ENCODE measurements at places on chromosomes 11 and 22.

DNA sequence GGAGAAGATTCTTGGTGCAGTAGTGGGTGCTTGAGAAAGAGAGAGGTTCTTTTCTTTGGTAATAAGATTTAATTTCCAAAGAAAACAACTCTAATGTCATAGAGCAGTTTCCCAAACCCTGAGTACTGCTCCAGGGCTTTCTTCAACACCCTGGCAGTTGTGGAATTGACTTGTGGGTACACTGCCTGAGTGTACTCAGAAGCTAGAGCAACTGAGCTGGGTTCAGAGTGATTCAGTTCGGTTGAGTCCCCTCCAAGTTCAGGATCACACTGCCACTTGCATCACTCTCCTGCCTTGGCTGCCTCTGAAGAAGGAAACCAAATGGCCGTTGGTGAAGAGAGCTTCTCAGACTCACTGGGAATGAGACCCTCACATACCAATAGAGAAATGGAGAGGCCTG, 5.3 kb downstream of the DMC1 start:
- peak; percentile 32 for DNase-seq

DNA sequence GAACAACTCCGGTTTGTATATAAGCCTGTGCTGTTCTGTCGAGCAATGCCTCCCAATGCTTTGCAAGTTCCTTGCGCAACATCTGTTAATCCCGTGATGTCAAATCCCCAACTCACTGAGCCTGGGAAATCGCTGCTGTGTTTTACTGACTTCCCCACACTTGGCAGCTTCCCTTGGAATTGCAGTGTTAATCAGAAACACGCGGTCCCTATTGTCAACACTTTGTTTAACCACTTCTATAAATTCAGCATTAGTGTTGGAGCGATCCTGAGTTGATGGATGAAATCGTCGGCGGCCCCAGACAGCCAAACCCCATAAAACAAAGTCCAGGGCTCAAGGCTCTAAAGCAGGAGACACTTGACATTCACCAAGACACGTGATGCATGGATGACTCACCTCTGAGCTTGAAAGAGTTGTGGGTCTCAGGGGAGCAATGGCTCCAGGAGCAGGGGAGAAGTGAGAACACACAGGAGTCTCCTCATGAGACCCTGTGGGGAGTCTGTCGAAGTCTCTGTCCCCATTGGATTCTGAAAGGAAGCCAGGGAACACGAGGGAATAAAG, 555.3 kb downstream of the MIAT start:
- DNase-seq: peak; percentile 85

- DNase-seq: no peak
Observed at GRCh38 chr11:83056611-83057010, 15.1 kb downstream of the RAB30 start.

DNA sequence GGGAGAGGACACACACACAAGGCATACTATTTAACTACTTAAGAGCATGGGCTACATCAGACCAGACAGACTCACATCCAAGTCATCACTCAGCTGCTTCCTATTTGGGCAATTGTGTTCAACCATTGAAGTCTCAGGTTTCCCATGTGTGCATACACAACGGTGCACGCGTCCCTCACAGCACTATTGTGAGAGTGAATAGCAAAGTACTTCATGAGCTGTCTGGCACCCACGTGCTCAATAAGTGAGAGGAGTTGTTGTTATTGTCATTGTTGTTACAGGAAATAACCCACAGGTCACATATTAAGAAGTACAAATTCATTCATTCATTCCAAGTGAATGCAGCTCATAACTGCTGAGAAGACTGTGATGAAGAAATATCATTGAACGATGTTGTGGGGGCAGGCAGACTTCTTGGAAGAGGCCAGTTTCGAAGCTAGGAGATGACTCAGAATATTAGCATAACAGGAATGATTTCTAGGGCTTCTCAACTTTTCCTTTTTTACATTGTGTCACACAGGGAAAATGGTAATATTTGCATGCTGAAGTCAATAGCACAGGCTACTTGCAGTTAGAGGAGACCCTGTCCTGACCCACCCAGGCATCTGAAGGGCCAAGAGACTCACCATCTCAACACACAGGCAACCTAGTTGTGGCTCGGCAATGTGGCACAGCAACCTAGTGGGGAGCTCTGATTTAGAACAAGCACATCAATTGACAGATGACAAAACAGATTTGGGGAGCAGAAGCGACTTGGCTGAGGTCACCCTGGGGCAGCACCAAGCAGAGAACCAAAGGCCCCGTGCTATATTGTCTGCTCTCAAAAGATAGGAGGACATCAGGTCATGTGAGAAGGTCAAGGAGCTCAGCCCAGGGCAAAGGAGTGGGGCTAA, 606.0 kb downstream of the BUD13 start:
- no peak for DNase-seq

GRCh38 chr11:34394771-34395300, 37.0 kb upstream of the ABTB2 start:
- no peak for DNase-seq

- no peak for DNase-seq
Observed at GRCh38 chr11:120054016-120054752, 83.7 kb downstream of the TRIM29 start.

DNA sequence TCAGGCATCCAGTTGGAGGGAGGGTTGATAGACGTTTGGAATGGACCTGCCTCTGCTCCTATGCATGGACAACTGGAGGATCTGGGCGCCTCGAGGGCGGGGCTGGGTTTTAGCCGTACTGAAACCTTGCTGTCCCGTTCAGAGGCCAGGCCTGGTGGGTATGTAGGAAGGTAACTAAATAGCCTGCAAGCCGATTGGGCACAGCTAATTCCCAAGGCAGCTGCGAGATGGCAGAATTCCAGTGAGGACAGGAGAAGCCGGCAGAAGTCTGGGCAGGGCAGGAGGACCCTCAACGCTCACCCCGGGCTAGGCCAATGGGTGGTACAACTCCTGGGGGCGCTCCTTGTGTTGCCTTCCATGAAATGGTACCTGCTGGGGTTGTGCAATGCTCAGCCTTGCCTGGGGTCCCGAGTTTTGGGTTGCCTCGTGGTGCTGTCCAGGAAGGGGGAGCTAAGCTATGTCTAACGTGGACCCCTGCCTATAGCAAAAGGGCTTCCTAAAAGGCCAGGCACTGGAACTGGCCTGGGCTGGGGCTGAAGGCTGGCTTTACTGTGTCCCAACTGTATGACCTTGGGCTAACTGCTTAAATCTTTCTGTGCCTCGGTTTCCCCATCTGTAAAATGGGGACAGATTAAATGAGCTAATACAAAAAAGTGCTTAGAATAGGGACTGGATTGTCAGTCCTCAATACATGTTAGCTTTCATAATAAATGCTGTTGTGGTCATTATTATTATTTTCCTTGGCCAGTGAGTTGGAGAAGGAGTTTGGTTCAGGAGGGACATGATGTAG, 30.1 kb upstream of the CD82 start:
- DNase-seq: no peak

GRCh38 chr11:2202900-2203439, 31.4 kb upstream of the TH start:
- DNase-seq: no peak

- DNase-seq: no peak
Observed at GRCh38 chr11:22190827-22191463, 1.9 kb upstream of the ANO5 start.

DNA sequence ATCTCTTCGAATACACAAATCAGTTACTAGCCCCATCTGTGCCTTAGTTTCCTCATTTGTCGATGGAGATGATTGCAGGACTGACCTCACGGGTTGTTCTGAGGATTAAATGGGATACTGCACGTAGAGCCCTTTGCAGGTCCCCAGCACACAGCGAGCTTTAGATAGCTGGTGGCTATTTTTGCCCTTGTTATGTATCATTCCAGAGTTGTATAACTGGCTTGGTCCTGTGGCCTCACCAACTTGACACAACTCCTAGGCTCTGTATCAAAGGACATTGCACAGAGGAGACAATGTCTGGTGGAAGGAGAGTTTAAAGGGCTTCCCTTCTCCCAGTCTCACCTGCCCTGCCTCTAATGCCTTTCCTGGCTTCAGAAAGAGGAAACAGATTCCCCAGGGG, 22.8 kb upstream of the DGAT2 start:
- no peak for DNase-seq

GRCh38 chr11:14583252-14584034, 60.2 kb upstream of the PDE3B start:
- DNase-seq: no peak
